ENCODE measurements at places on chromosomes 16 and 17.

- no peak for DNase-seq
Measured at GRCh38 chr17:79728908-79729471, 1.8 kb upstream of the ENPP7 start.

- DNase-seq = no peak
Measured at GRCh38 chr17:49260817-49261291, 30.3 kb upstream of the PHOSPHO1 start.

DNA sequence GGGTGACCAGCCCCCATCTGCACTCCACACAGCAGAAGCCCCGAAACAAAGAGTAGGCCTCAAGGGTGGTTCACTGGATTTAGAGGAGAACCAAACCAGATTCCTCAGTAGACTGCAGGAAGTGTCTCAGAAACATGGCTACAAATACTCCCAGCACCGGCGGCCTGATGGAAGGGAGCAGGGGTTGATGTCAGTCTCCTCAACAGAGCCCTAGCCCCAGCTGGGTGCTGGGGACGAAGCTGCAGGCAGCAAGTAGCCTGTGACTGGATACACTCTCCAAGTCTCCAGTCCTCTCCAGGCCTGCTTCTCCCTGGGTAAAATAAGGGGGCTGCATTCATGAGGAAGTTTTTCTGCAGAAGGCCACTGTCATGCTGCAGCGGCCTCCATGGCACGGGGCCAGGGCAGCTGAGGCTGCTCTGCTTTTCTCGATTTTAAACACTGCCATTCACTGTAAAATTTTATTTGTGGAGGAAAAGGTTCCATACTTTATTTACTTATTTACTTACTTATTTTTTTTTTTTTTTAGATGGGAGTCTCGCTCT, 36.7 kb upstream of the SREBF1 start:
- no peak for DNase-seq

DNA sequence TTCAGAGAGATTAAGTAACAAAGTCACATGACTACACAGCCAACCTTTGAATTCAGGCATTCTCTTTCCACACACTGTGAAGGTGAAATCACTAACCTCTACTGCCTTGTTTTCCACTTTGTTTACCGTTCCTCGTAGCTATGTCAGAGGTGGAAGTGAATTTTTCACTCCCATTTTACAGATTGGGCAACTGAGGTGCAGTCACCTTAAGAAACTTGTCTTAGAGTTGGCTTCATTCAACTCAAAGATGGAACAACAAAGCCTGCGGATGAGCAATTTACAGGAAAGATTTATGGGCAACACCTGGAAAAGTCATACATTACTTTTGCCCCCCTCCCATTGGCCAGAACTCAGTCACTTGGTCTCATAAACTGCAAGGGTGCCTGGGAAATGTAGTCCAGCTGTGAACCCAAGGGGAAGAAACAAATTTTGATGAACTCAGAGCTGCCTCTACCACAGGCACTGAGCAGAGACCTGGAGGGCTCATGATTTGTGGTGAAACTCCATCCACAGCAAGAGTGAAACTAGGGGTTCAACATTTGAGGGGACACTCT, 784.6 kb upstream of the EEF2KMT start:
- DNase-seq = no peak

GRCh38 chr17:29086628-29087332, 43.8 kb downstream of the PIPOX start:
- DNase-seq = no peak

DNA sequence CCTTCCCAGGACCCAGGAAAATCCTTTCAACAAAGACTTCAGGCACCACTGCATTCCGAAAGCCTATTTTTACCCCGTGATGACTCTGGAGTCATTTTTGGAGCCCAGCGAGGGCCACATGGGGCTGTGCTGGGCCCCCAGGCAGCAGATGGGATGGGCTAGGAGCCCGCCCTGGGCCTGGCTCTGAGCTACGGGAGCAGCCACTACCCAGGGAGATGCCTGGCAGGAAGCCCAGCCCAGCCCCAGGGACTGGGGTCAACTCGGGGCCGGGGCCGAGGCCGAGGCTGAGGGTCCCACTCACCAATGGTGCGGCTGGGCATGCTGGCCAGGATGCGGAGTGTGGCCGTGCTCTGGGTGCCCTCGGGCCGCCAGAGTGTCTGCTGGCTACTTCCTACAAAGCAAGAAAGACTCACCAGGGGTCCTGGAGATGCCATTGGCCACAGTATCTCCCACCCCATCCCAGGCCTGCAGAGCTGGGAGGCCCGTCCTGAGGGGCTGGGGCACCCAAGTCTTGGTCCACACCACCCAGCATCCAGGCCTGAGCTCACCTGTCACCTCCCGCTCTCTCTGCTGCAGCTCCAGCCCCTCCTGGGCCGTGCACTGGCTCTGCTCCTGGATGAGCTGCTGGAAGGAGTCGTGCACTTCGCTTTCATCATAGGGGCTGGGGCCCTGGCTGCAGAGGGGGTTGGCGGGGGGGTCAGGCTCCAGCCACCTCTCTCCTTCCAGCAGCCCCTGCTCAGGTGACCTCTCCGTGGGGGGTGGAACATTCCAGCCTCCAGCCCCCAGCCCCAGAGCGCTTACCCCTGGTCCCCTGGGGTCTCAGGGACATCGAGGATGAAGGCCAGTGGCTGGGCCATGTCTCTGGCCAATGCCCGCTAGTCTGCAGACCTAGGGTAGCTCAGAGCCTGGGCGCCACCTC, 2.3 kb downstream of the TMC6 start:
- no peak for DNase-seq

- no peak for DNase-seq
Measured at GRCh38 chr16:77393955-77394354, 40.9 kb downstream of the ADAMTS18 start.

GRCh38 chr16:87329436-87330256, 12.5 kb upstream of the C16orf95 start:
- DNase-seq = no peak

- peak; percentile 31 for DNase-seq
Measured at GRCh38 chr16:15434425-15435215, at the start of gene BMERB1. Gene BMERB1 (plus strand): TSS chr16:15434588. CDS start chr16:15434654, 66 bp downstream.

GRCh38 chr17:9537177-9537776, 38.3 kb downstream of the STX8 start:
- DNase-seq = no peak

DNA sequence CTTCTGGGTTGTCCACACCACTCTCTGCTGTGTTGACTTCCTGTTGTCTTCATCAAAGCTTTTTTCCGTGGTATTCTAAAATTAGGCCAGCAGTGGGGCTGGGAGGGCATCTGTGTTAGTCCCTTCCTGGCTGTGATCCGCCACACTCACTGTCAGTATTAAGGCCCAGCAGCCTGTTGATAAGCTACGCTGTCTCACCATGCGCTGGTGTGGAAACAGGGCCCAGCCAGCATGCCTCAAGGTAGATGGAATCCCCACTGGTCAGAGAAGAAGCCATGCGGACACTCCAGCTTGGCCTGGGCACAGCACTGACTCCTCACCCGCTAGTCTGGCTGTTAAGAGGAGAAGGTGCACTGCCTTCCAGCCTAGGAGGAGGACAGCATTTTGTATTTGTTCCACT, 11.4 kb downstream of the CDR2L start:
- no peak for DNase-seq

GRCh38 chr16:55091213-55091870, 160.7 kb downstream of the IRX5 start:
- DNase-seq = no peak

- no peak for DNase-seq
Measured at GRCh38 chr16:57507136-57508034, 21.1 kb upstream of the DOK4 start.

GRCh38 chr16:4057439-4057877, 58.8 kb downstream of the ADCY9 start:
- no peak for DNase-seq

GRCh38 chr17:43958748-43959352, 5.1 kb upstream of the PYY start:
- DNase-seq = no peak

GRCh38 chr17:82212331-82213250, at the start of gene CCDC57:
Gene CCDC57 (minus strand): TSS chr17:82212842. CDS start chr17:82201944, 10,898 bp downstream.
- no peak for DNase-seq

DNA sequence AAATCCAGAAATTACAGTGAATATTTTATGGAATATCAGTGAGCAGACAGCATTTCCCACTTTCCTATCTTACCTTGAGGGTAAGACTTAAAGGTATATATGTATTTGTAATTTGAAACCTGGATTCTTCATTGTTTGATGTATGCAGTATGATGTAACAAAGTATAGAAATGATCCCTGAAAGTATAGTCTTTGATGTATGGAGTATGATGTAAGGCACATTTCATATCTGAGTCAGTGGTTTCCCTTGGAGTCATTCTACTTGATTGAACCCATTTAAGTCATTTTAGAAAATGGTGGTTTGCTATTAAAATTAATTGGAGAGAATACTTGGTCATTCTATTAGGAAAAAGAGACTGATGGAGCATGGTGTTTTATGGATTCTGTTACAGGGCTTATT, 10.1 kb downstream of the AMZ2 start:
- DNase-seq = no peak

DNA sequence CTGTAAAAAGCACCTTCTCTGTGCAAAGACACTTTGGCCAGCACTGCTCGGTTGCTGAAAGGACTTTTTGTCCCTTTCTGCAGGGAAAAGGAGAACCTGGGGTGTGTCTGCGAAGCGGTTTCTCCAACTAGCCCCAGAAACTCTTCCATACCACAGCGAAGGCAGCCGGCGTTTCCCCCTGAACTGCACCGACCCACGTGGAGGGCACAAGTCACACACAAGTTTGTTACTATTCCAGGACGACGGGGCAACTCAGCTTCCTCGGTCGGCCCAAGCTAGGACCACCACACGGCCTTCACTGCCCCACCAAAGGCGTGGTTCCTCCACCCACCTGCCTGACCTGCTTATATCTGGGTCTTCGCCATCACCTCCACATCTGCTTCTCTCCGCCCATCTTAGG, 1.9 kb downstream of the RTN4RL1 start:
- no peak for DNase-seq

- no peak for DNase-seq
Measured at GRCh38 chr17:53273126-53273525, 549.6 kb upstream of the KIF2B start.
